ENCODE measurements at places on chromosomes 7 and 10.

DNA sequence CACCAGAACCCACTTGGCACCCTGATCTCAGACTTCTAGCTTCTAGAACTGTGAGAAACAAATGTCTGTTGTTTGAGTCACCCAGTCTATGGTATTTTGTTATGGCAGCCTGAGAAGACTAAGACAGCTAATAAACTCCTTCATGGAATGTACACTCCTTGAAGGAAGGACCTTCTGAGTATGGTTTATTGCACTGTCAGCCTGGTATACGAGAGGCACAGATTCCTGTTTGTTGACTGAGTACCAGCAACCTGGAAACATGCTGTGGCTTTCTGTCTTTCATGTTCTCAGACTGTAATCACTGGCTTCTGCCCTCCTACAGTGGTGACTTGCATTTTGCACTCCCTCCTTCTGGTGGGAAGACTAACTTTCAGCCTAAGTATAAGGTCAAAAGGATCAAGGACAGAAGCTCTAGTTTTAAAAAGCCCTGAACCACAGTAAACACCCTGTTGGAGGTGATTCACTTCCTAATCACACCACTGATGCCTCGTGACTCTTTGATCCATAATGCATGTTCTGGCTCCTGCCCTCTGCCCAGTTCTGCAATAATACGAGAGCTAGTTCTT is 319.0 kb upstream of the NPSR1 start:
- no peak for DNase-seq

DNA sequence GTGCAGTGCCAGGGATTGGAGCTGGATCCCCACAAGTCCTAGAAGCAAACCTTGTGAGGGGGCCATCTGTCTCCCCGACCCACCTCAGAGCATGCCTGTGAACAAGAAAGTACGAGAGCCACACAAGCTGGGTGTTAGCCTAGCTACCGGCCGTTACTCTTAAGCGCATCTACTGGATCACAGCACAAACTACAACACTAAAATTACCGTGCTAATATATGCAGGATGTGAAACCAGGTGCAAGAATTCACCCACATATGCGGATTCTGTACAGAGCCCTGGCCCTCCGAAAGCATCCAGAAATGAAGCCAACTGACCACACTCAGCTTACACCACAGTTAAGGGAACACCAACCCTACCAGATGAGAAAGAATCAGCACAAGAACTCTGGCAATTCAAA is 16.0 kb upstream of the PRSS1 start:
- DNase-seq = no peak

GRCh38 chr10:47214520-47214919 is 85.5 kb upstream of the GDF10 start:
- no peak for DNase-seq

- DNase-seq = no peak
Measured at GRCh38 chr7:98737176-98737575, 120.1 kb downstream of the NPTX2 start.

- DNase-seq = no peak
Measured at GRCh38 chr10:103792547-103792946, 62.8 kb downstream of the SH3PXD2A start.

- DNase-seq = no peak
Measured at GRCh38 chr10:94074462-94074861, 80.7 kb downstream of the PLCE1 start.

DNA sequence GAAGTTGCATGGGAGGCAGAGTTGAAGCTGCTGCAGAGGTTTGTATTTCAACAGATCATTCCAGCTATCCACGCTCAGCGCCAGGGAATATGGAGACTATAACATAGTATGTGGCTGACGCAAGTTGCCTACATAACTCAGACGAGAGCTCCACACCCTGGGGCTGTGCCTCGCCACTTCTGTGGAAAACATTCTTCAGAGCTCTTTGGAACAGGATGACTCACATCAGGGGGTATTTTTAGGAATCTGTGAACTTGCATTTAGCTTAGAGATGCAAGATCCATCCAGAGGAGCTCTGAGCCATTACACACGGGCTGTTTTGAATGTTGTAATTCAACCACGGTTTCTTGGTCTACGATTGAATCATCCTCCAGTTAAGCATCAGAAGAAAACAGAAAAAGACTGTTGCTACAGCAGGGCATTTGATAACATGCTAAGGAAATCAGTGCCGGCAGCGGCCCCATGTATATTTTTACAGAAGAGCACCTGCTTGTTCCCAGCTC is 481.5 kb upstream of the AKR1E2 start:
- peak; percentile 2 for DNase-seq

DNA sequence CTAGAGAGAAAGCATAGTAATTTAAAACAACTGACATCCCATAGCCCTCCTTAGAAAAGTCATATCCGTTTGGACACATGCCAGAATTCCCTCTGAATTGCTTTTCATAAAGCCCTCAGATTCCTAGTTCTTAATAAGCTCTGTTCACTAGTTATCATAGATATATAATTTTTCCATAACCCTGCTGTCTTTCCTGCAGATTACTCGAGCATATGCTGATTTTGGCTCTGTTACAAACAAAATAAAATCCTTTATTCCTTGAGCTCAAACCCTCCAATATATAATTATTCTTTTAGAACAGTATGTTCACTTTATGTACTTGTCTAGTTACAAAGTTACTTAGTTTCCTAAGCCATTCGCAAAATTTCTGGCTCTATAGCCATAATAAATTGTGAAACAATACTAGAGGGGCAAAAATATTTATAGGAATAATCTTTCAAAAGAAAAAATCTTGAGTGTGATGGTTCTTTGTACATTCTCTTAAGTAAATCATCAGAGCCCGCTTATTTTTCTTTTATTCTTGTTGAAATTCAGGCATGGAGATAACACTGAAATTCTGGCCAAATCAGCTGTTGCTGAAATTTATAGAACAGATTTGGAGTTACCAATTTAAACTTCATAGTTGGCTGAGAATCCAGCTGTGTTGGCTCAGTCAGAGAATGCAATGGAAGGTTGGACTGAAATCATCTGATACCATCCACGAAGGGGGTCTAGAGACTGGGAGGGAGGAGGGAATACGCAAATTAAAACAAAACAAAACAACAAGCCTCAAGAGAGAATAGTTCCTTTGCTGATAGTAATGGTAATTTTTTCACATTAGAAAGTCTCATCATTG is 146.1 kb upstream of the TMEM196 start:
- no peak for DNase-seq

DNA sequence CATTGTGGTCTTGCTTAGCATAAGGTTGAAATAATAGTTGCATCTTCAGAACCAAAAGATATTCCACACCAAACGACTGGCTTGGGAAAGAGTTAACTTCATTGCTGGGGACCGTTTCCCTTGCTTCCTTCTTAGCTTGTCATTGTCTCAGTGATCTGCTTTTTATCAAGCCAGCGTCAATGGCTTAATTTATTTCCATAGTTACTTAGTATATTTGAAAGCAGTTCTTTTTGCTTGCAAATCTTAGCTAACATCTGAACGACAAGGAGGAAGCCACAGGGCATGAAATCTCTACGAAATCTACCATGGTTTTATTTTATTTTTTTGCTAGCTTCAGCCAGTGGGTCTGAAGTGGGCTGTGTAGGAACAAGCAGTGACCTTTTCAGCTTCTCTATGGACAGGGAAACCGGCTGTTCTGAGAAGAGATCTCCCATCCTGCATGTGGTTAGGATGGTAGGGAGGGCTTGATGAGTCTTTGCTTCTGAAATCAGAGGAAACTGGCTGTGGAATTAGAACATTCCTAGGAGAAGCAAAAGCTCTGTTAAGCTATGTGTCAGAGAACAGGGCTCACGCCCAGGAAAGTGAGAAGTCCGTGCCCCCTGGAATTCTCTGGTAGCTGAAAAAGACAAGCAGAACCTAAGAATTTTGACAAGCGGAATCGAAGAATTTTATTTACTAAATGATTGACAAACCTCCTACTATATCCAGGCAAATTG is 8.0 kb downstream of the SLC18A2 start:
- no peak for DNase-seq

DNA sequence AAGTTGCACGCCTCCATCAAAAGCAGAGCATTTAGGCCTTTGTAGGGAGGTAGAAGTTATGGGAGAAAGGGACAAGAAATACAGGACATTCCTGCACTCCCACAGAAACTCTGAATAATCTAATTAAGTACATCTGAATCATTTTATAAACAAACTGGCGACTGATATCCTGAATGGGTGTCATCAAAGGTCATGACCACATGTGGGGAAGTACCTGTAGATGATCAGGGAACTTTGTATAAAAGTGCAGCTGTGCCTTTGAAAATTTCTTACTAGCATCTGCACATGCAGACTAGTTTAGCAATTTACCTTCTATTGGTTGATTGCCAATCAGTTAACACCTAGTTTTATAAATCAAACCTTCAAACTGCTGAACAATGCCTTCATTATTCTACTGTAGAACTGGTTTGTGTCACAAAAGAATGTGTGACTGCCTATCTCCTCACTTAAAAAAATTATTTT is 17.1 kb downstream of the STEAP4 start:
- no peak for DNase-seq

DNA sequence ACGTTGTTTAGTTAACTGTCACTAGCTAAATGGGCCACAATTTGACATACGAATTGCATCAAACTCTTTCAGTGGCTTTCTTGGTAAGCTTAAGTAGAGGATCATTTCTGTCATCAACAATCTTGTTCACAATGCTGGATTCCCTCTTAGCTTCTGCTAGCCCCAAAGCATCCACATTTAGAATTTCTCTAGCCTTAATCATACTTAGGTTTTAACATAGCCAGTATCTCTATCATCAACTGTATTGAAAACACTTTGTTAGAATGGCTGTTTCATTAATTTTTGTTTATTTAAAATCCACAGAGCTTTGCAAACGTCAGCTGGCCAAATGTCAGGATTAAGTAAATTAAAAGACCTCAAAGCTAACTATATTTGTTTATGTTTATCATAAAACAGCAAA is 41.1 kb downstream of the ABRAXAS2 start:
- no peak for DNase-seq

DNA sequence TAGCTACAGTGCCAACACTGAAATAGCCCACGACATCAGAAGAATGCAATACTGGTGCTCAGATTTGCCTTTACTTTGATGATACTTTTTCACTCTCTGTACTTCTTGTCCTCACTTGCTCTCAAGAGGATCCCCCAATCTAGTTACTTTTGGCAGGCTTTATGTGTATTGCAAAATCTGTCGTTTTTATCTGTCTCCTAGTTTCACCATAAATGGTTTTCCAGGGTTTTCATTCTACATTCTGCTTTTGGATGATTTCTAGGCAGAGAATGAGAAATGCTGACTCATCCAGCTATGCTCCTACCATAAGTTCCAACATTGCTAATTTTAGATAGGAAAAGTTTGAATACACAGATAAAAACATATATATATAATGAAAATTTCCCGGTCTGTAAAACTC is 659.5 kb upstream of the NRG3 start:
- DNase-seq = no peak
